Stimulated activated CD4-positive, alpha-beta T cell treated with anti-CD3 and anti-CD28 coated beads, Interleukin-1b, Interleukin-23, amount 100 ng/mL, for 1 hour (primary cell): ENCODE measurements at places on chromosomes 5 and 9.

- DNase-seq = no peak
Measured at GRCh38 chr5:135492319-135492626, 40.1 kb upstream of the TIFAB start.

DNA sequence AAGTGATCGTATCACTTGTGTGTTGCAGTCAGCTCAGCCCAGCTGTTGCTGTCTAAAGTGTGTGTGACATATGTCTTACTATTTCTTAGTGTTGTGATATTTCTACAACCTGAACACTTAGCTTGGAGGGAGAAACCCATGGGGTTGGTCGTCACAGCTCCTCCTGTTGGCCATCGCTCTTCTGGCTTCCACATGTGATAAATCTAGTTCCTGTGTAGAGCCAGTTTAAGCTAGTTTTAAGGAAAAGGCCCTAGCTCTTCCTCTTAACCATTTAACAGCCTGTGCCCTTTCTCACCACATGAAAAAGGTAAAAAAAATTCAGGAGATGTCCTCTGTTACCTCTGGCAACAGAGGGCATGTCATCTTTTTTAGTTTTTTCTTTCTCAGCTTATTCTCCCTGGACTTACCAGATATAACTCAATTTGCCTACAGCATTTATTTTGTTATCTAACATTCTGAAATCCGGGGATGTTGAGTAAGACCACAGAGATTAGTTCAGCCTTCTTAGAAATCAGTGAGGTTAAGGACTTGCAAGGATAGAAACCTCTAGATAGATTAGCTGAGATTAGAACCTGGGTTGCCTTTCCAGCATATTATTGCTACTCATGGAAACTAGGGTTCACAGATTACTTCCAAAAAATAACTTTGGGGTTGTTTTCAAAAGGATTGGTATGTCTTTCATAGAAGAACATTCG lies 100.4 kb downstream of the GAPVD1 start:
- DNase-seq = no peak

GRCh38 chr9:75088646-75089372 lies 495 bp downstream of the OSTF1 start:
- no peak for DNase-seq

DNA sequence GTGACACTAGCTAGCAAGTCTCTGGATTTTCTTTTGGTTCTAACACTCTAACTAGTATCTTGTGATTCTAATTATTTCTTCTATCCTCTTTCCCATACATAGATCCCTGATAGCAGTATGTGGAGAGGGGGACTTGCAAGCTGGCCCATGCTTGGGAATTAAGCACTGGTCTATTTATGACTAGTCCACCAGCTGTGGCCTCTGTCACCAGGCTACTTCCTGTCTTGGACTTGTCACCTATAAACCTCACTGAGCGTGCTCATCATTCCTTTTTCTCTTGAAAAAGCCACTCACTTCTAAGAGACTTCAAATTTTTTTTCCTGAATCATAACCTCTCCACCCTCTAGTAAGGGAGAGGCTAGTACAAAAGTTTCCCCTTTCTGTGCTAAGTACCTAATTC lies 32.3 kb upstream of the MAMDC2 start:
- DNase-seq = no peak

DNA sequence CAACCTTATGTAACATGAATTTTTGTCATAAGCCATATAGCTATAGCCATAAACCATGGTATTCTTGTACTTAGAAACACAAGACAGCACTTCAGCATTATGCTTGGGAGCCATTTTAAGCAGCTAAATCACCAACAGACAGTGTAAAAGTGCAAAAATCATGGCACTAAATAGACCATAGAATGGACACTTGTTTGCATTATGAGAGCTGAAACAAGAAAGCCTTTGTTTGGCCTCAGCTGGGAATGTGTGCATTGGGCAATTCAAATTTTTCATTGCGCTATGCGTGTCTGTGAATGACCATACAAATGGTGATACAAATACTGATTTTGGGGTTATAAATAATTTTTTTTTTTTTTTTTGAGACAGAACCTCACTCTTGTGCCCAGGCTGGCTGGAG lies 23.7 kb downstream of the KDM4C start:
- DNase-seq = no peak

DNA sequence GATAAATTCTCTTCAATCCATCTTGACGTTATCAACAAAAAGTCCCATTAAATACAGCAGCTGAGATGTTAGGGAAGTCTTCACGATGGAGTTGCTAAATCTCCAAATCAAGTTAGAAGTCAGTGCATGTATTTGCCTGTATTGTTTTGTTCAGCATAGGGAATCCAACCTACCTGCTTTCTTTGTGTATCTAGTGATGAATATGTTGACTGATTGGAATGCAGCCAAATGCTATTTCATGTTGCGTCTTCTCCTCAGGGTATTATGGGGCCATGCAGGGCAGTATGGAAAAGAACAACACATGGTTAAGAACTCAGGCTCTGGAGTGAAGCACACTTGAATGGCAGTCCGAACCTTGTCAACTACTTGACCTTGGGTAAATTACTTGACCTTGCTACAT lies 529.5 kb upstream of the ZNF462 start:
- DNase-seq = no peak

- no peak for DNase-seq
Measured at GRCh38 chr5:140010798-140011197, 32.3 kb downstream of the NRG2 start.

DNA sequence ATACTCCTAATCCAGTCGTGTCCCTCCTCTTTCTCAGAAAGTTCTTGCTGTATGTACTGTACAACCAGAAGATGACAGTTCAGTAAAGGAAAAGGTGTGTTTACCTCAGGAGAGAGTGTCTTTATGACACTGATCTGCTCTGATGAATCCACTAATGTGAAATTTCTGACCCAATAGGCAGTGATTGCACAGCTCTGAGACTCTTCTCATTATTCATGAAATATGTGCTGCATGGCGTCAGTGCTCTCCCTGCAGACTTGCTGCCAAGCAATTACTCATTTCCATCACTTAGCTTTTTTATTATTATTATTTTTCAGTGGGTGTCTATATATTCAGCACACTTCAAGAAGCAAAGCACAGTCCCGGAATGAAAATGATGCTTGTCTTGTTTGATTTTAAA lies 389.0 kb downstream of the RASEF start:
- DNase-seq = no peak

- DNase-seq = no peak
Measured at GRCh38 chr5:41735213-41735612, 135.0 kb downstream of the OXCT1 start.

GRCh38 chr9:71487061-71487460 lies 281.3 kb downstream of the CEMIP2 start:
- no peak for DNase-seq

DNA sequence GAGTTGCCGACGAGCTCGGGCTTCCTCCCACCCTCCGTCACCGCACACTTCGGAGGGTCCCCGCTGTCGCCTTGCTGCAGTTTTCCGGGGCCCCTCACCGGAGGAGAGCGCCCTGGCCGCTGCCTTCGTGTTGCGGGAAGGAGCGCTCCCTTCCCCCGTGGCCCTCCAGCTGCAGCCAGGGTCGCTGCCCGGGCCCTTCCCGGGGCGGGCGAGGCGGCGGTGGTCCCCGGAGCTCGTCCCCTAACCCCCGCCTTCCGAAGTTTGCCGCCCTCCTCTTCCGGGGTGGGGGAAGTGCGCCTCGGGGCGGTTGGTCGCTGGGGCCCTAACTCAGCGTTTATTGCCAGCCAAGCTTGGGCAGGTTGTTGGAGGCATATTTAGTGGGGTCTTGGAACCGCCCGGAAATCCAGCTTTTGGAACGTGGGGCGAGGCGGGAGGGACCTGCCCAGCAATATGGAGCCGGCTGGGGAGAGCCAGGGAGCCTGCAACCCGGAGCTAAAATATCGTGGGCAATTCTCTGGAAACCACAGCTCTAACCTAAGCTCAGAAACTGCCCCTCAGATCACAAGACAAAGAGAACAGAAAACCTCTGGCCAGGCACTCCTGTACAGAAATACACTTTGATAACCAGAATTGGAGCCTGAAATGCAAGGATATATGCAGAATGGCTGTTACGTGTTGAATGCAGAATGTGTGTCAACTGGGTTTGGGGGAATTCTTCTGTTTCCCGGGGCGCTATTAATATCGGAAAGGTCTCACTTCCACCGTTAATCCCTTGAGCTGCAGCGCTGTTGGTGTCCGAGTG lies 890 bp downstream of the PIK3R1 start:
- peak; percentile 34 for DNase-seq
